ENCODE measurements at places on chromosomes 3 and 15.

DNA sequence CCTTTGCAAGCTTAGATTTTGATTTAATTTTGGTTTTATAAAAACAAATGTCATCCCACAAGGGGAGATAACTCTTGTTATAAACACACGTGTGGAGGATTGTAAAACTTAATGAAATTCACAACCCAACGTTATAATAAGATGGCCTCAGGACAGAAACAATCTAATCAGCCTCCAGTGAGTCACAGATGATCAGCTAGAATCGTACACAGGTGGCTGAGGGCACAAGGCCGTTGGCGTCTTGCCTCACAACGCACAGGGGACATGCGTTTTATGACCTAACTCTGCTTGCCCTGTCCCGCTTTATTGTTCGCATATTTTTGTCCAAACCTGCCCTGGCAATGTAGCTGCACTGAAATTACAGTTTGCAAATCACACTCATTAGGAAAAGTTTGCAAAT, 121.9 kb upstream of the PDZRN3 start:
- DNase-seq = peak; percentile 81

GRCh38 chr3:153097213-153097612, 64.8 kb upstream of the RAP2B start:
- no peak for DNase-seq

- DNase-seq = no peak
Observed at GRCh38 chr3:131914090-131914691, 120.6 kb downstream of the CPNE4 start.

DNA sequence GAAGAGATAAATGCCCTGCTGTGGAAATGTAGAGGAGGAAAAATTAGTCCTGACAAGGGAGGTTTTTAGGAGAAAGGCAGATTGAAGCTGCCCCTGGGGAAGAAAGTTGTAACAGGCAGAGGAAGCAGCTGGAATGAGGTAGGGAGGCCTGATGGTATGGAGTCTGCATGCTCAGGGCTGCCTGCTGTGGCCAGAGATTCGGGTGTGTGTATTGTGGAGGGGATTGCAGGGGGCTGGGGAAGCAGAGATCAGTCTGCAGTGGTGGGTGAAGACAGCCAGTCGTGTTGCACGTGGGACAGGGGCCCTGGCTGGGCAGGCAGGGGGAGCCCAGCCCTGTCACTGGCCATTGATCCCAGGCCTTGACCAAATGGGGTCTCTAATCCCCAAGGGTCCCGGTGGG, 96.5 kb downstream of the SLCO3A1 start:
- no peak for DNase-seq

DNA sequence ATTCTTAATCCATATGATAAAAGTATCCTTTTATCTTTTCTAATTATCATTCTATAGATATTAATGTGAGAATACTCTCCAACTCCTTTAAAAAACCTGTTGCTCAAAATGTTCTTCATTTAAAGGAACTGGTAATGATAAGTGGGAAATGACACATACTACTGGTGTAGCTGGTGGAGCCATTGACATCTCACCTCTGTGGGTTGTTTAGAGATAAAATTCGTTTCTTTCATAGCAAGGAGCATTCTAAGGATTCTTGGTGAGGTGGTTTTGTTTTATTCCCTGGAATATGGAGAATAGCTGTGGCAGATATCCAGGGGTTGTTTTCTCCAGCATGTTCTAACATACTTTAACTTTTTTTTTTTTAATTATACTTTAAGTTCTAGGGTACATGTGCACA, 299.8 kb upstream of the THBS1 start:
- no peak for DNase-seq

DNA sequence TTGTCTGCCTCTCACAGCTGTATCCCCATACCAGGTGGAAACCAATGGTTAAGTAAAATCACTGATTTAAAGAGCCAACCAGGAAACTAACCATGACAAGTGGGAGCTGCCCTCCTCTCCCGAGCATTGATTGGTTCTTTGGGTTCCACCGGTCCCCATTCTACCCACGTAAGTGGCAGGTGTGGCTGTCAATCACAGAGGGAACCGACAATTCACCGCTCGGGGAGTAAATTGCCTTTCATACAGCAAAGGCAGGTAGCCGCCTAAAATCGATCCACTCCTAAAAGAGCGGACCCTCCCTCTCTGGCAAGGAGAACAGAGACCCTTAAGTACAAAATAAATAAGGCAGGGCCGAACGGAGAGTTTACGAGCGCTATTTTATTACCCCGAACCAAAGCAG, 1.2 kb downstream of the ERC2 start:
- peak; percentile 71 for DNase-seq

- DNase-seq = no peak
Observed at GRCh38 chr15:31262143-31262530, 64.5 kb upstream of the KLF13 start.

DNA sequence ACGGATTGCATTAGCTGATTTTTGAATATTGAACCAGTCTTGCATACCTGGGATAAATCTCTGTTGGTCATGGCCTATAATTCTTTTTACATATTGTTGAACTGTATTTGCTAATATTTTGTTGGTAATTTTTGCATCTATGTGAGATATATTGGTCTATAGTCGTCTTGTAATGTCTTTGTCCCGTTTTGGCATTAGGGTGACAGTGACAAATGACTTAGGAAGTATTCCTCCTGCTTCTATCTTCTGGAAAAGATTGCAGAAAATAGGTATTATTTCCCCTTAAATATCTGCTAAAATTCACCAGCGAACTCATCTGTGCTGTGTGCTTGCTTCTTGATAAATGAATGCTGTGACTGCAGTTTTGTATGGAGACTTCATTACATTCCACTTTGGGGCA, 23.7 kb downstream of the MUC20 start:
- DNase-seq = no peak

DNA sequence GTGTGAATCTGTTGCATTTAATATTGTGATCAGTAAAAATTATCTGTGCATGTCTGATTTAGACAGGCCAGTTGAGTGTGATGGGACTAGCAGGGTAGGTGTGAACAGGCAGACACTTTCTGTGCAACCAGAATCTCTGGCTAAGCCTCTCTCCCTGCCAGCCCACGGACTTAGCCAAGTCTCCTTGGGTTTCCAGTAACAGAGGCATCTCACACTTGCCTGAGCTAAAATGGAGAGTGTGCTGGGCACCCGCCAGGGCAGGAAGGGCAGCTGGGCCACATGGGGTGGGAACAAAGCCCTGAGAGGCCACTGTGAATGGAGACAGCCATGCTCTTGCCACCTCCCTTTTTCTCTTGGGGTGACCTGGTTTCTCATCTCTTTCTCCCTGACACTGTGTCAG, 12.5 kb upstream of the RPS27L start:
- no peak for DNase-seq

DNA sequence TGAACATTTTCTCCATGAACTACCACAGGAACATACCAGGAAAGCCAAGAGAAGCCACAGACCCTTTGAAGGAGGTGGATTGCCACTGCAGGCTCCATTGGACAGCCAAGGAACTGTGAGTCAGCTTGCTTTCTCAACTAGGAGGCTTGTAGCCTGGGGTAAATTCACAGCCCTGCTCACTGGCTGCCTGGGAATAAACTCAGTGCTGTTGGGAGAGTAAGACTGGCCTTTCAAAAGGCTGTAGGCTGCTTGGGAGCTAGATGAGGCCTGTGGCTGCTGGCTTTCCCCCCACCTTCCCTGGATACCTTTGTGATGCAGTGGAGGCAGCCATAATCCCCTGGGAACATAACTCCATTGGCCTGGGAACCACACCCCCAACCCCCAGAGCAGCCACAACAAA, 223.5 kb upstream of the RBMS3 start:
- no peak for DNase-seq

DNA sequence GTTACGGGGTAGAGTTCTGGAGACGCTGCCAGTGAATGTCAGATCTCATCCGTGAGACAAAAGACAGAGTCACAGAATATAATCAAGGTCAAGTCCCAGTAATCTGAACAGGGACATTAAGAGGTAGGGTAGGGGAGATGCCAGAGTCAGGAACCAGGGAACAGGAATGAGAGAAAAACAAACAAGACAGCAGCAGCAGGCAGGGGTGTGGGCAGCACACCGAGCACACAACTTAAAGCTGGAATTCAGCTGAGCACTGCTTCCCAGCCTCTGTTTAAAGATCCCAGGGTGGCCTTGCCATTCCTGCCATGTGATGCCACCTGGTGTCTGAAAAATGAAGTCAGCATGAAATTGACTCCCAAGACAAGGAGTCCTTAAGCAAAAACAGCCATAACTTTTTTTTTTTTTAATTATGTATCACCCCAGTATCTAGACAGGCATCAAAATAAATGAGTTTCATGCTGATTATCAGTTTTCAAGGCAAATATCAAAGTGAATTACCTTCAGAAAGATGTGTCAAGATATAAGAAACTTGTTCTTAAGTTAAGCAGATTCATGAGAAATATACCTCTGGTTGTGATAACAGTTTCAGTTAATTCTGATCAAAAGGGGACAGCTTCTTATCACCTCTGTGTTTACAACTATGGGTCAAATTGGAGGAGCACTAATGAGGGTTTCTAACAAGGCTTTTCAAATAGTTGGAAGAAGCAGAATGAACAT, 203.7 kb downstream of the SLC9A9 start:
- peak; percentile 53 for DNase-seq

GRCh38 chr15:28289694-28290463, 32.1 kb downstream of the HERC2 start:
- DNase-seq = no peak

DNA sequence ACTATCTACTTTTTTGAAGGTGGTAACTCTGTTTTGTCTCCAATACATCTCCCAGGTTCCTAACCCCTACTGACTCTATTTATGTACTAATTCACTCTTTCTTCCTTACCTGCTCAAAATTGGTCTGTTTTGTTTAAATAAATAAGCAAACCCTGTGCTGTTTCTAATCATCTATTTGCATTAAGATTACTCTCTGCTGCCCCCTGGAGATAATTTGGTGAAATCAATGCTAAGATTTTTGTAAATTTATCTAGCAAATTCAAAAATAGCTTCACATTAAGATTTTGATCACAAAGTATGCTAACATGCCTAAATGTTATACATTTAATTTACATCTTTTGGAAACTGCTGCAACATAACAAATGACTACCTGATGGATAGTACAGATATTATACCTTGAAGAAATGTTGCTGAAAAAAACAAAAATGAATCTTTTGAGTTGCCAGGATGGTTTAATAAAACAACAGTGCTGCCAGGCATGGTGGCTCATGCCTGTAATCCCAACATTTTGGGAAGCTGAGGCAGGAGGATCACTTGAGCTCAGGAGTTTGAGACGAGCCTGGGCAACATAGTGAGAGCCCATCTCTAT, 4.4 kb upstream of the CD200R1 start:
- DNase-seq = no peak

- no peak for DNase-seq
Observed at GRCh38 chr3:34793057-34793456, 846.3 kb upstream of the ARPP21 start.

GRCh38 chr3:178205740-178206139, 330.5 kb upstream of the KCNMB2 start:
- no peak for DNase-seq

DNA sequence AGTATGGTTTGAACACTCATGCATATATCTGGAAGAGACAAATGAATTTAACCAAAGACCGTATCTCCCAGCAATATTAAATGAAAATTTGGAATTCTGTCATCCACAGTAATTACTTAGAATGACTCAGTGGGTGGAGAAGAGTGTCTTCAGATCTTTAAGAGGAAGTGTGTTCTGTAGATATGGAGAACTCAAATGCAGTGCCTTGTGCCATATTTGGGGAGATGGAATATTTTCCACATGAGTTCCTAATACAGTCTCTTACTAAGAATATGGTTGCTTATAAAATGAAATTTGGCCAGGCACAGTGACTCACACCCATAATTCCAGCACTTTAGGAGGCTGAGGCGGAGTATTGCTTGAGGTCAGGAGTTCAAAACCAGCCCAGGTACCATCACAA, 40.5 kb downstream of the ANO10 start:
- no peak for DNase-seq

DNA sequence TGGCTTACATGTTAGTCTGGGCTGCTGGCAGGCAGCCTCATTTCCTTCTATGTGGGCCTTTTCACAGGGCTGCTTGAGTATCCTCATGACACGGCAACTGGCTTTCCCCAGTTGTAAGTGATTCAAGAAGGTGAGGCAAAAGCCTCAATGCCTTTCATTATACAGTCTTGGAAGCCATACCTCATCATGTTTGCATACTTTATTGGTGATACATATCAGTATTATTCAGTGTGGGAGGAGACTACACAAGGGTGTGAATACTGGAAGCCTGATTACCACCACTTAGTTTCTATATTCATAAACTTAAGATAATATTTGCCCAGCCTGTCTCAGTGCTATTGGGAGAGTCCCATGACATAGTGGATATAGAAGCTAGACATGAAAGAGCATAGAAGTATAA, 346.8 kb downstream of the SOX2 start:
- DNase-seq = no peak
